Foreskin keratinocyte (primary cell): ENCODE measurements at places on chromosomes 11 and 22.

GRCh38 chr11:108997826-108998225, 333.0 kb downstream of the DDX10 start:
- DNase-seq, result no peak

DNA sequence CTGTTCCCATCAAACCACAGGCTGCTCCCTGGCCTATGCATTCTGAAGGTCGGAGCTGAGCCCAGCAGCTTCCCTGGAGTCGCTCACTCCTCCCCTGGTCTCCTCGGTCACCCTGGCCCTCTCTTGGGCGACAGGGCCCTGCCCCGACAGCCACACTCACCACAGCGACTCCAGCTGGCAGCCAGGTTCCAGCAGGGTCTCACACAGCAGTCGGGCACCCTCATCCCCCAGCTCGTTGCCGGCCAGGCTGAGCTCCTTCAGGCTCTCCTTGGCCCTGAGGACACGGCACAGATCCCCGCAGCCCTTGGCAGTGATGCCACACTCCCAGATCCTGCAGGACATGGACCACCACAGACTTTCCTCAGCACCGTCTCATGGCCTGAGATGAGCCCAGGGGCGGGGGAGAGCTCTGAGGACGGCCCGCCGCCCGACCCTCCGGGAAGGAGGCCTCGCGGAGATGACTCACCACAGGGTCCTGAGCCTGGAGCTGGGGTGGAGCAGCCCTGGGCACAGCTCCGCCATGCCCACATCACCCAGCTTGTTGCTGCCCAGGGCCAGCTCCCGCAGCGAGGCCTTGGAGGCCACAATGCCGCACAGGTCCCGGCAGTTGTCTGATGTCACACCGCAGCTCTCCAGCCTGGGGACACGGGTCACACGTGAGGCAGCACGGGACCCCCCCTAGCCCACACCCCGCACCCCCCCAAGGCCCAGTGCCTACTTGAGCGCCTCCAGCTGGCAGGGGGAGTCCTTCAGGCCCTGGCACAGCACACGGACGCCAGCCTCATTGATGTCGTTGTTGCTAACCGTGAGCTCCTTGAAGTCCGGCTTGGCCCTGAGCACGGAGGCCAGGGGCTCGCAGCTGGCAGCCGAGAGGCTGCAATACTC, 8.5 kb downstream of the RNH1 start:
- DNase-seq, result no peak

DNA sequence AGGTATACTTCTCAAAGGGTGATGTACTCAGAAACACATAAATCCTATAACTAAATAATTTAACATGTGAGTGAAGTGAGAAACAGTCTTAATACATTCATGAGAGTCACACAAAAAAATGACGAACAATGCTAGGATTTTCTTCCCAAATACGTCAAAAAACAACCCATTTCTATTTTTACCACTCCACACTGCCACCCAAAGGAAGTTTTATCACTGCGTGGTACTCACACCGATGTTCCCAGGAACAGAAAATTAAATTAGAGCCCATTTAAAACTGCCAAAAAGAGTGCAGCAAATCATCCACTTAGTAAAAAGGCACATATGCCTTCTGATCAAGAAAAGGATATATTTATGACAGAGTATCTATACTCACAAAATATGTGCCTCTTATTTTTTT, 710.9 kb upstream of the FAT3 start:
- DNase-seq, result no peak

- no peak for DNase-seq
Observed at GRCh38 chr22:19679522-19680101, 34.7 kb upstream of the SEPTIN5 start.

- peak; percentile 81 for DNase-seq
Observed at GRCh38 chr11:19919050-19919561, 206.5 kb downstream of the NAV2 start.
